Thyroid gland (tissue), 4 donors: ENCODE measurements at places on chromosomes 5 and 9. TPM values are rescaled to one million over a fixed set of nuclear protein-coding genes. Genes with fewer than 3 reads are reported as not detected.
A peak's percentile ranks its signal among the peaks of the same experiment; 100 is the strongest.

DNA sequence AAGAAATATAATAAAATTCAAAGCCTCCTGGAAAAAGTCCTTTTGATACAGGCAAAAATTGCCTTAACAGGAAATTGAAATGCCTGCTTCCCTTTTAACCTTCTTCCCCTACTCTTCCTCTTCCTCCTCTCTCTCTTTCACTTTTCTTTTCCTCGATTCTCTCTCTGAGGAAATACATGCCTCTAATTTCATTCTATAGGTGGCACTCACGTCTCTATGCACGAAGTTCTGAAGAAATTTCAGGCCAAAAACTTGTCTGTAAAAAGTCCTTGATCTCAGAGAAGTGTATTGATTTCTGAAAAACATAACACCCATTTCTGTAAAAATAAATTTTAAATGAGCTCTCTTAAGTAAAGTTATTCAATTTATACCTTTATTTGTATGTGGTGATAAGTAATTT, 371.7 kb upstream of the IRX4 start:
- no peak for DNase-seq
- no peaks in the 10 kb centered on the region for H3K36me3 ChIP-seq
- H3K4me3 ChIP-seq, result no peak overlapping the region
- H3K4me1 ChIP-seq, result no peaks in the 10 kb centered on the region
- no peaks in the 10 kb centered on the region for H3K27me3 ChIP-seq

- H3K27me3 ChIP-seq, result no peaks in the 10 kb centered on the region
- H3K36me3 ChIP-seq, result no peaks in the 10 kb centered on the region
- peaks cover 86% of the 10 kb centered on the region for H3K4me1 ChIP-seq
- H3K4me3 ChIP-seq, result no peak overlapping the region
- no peak for DNase-seq
These were observed 291.4 kb downstream of the FANCC start for GRCh38 chr9:95026148-95026524.

DNA sequence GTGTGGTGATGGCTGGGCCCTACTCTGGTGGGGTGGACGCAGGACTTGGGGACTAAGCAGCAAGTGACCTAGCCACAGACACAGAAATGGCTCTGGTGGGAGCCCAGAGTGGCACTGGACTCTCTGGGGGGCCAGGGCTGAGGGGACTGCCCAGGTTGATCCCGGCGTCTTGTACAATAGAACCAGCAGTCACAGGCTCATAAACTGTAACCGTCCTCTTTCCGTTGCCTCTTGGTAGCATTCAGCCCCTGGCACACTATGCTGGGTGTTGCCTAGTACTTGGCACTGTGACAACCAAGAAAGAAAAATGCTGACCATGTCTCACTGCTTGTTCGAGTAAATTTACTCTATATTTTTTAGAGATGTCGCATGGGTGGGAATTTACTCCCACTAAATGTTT, 80.5 kb downstream of the DAB2IP start:
- H3K27ac ChIP-seq, result no peak overlapping the region
- peak; percentile 53 for DNase-seq
- peaks cover 44% of the 10 kb centered on the region for H3K4me1 ChIP-seq
- H3K27me3 ChIP-seq, result no peaks in the 10 kb centered on the region
- H3K4me3 ChIP-seq, result no peak overlapping the region

GRCh38 chr9:2919347-2919746, 75.5 kb upstream of the PUM3 start:
- H3K4me3 ChIP-seq, result no peak overlapping the region
- H3K27me3 ChIP-seq, result no peaks in the 10 kb centered on the region
- H3K4me1 ChIP-seq, result peaks cover 3% of the 10 kb centered on the region
- peak; percentile 20 for DNase-seq

- no peaks in the 10 kb centered on the region for H3K27me3 ChIP-seq
- H3K4me3 ChIP-seq, result no peak overlapping the region
- peak; percentile 51 for DNase-seq
- no peak overlapping the region for H3K27ac ChIP-seq
- no peaks in the 10 kb centered on the region for H3K4me1 ChIP-seq
These were observed 24.1 kb upstream of the PCSK5 start for GRCh38 chr9:75866273-75866871.

DNA sequence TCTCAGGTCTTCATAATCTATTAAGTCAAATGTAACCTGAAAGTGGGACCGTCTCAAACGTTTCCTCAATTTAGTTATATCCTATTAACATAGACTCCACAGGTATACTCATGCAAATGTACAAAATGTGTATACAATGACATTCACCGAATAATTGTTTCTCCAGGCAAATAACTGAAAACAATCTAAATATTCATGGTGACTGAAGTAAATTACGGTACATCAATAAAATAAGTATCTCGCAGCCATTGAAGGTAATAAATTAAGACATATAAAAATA, 482 bp downstream of the IARS1 start:
- peaks cover 6% of the 10 kb centered on the region for H3K36me3 ChIP-seq
- peak overlapping the region; percentile 32 for H3K27ac ChIP-seq
- peak overlapping the region; percentile 32 for H3K4me3 ChIP-seq
- no peaks in the 10 kb centered on the region for H3K27me3 ChIP-seq
- peaks cover 13% of the 10 kb centered on the region for H3K4me1 ChIP-seq
- DNase-seq, result no peak

Gene FBP2
- total RNA-seq, result not detected

Gene SLCO6A1
- not detected for total RNA-seq

Gene TMEM215
- total RNA-seq, result not detected

Gene PCDHGB5
- 17.2 TPM for total RNA-seq

Gene NR5A1
- not detected for total RNA-seq
